ENCODE measurements at places on chromosomes 1 and 21. TPM values are rescaled to one million over a fixed set of nuclear protein-coding genes. Genes with fewer than 3 reads are reported as not detected.
A peak's percentile ranks its signal among the peaks of the same experiment; 100 is the strongest.

GRCh38 chr1:46224966-46225365 is 21.8 kb downstream of the LURAP1 start:
- H3K4me1 ChIP-seq: peaks cover 4% of the 10 kb centered on the region
- H3K4me3 ChIP-seq: no peak overlapping the region
- no peaks in the 10 kb centered on the region for H3K36me3 ChIP-seq
- no peak overlapping the region for H3K27ac ChIP-seq
- no peak for DNase-seq

- no peak overlapping the region for H3K27ac ChIP-seq
- no peaks in the 10 kb centered on the region for H3K27me3 ChIP-seq
- H3K36me3 ChIP-seq: no peaks in the 10 kb centered on the region
- H3K4me1 ChIP-seq: no peaks in the 10 kb centered on the region
- no peak overlapping the region for H3K4me3 ChIP-seq
Measured at GRCh38 chr21:31364253-31364945, 20.3 kb upstream of the TIAM1 start.

- H3K27ac ChIP-seq: no peak overlapping the region
- no peaks in the 10 kb centered on the region for H3K4me1 ChIP-seq
- no peak for DNase-seq
Measured at GRCh38 chr1:14919289-14919688, 234.3 kb upstream of the TMEM51 start.

DNA sequence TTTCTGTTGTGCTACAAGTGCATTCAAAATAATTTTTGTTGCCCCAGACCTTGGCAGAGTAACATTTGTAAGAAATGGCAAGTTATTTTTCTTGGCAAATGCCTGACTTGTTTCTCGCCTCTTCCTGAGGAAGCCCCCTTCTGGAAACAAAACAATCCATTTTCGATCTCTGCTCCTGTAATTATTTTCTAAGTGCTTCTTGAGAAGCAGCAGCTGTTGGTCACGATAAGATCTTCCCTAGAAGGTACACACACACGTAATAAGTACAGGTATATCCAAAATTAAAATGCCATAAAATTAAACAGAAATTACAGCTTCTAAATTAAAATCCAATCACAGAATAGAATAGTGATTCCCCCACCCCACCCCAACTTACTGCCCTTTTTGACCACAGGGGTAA is 47.3 kb downstream of the LPGAT1 start:
- H3K27me3 ChIP-seq: no peaks in the 10 kb centered on the region
- no peak overlapping the region for H3K27ac ChIP-seq
- H3K36me3 ChIP-seq: peaks cover 56% of the 10 kb centered on the region
- H3K4me3 ChIP-seq: no peak overlapping the region
- no peaks in the 10 kb centered on the region for H3K4me1 ChIP-seq

LRRC8C gene
- total RNA-seq: 3.7 TPM

MYOG gene
- 336 TPM for total RNA-seq

- peaks cover 6% of the 10 kb centered on the region for H3K36me3 ChIP-seq
- DNase-seq: no peak
- peak overlapping the region; percentile 90 for H3K27ac ChIP-seq
- peak overlapping the region; percentile 87 for H3K4me3 ChIP-seq
Measured at GRCh38 chr1:42456754-42457089, 379 bp downstream of the PPCS start.

DNA sequence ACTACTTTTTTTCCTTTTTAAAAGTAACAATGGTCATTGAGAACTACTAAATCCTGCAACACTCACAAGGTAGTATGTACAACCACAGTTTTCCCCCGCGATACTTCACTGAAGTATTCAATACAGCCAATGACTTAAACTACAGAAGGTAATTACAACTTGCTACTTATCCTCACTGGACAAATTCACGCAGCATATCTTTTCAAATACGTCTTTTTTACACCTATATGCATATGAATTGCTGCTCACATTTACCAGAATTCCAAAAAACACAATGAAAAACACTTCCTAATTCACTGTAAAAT is 12.4 kb downstream of the NRIP1 start:
- DNase-seq: no peak
- H3K4me1 ChIP-seq: peaks cover 86% of the 10 kb centered on the region

DNA sequence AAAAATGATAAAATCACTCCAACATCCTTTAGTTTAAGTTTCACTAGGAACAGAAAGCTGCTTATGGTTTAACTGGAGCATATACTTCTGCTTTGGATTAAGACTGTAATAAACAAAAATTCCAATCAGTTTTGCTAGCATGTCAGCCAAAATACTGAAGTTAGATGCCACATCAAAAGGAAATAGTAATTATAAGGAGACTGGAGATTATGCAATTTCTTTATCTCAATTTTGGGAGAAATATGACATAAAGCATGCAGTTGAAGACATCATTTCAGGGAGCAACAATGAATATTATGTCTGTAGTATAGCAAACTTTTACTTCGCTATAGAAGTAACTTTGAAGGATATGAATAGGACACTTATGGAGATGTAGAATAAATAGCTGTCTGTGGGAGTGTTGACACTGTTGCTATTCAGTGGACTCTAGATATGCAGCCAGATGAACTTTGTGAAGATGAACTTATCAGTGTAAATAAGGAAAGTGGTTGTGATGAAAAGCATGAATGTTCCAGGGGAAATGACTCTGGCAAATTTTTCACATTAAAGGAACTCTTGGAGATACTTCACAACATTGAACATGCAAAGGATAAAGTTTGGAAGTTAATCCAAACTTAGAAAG is 107.8 kb downstream of the RABGAP1L start:
- H3K27ac ChIP-seq: no peak overlapping the region
- H3K27me3 ChIP-seq: no peaks in the 10 kb centered on the region
- DNase-seq: no peak

DNA sequence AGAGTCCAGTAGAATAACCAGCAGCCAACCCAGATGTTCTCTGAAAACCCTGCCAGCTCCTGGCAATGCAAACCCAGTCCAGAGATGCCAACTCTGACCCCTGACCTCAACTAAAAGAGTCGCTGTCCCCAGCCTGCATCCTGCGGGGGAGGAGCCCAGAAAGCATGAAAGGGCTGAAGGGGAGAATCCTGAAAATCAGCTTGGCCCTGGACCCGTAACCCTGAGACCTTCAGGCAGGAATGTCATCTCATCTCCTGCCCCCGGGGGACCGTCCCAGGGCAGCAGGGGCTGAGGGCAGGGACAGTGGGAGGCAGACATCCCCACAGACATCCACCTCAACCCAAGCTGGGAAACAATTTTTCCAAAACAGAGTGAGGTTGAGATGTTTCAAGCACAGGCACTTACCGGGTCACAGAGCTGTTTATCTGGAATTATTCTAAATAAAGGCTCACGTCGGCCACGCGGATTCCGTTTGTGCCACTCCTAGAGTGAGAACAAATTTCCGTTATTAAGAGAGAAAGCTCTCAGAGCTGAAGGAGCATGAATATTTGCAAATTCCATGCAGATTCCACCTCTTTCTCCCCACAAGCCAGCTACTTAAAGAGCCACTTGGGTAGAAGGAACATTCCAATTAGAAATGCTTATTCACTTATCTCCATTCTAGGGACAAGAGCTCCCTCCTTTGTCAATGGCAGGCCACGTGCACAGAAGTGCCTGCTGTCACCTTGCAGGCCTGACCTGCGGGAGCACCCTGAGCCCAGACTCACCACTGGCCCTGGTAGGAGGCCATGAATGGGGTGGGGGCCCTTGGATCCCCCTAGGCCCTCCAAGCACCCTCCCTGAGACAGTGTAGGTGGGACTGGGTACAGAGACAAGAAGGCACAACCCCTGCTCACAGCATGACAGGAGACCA is 240.1 kb downstream of the NPHP4 start:
- H3K27ac ChIP-seq: no peak overlapping the region
- H3K4me3 ChIP-seq: no peak overlapping the region
- no peaks in the 10 kb centered on the region for H3K4me1 ChIP-seq
- no peak for DNase-seq
- H3K27me3 ChIP-seq: peaks cover 6% of the 10 kb centered on the region
- H3K36me3 ChIP-seq: no peaks in the 10 kb centered on the region

Measured in psoas muscle (tissue), 8 donors.